Upper lobe of left lung (tissue), 6 donors: ENCODE measurements at places on chromosomes 3 and 15. TPM values are rescaled to one million over a fixed set of nuclear protein-coding genes. Genes with fewer than 3 reads are reported as not detected.
A peak's percentile ranks its signal among the peaks of the same experiment; 100 is the strongest.

DNA sequence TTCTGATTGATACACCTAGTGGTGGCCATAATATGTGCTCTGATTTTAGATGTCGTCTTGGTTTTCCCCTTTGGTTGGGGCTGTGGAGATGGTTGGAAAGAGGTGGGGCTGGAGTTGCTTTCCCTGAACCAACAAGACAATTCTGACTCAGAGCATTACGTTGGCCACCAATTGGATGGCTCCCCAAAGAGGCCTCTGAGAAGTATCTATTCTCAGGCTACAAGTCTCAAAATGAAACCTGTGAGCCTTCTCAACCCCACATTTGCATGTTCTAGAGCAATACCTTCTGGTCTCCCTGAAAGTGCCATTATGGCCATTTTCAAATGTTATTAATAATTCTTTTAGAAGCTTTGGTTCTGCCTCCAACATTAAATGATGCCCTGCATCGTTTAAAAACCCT, 188.4 kb upstream of the WNT5A start:
- no peak overlapping the region for H3K4me3 ChIP-seq
- H3K27ac ChIP-seq, result no peak overlapping the region
- no peak for DNase-seq
- no peaks in the 10 kb centered on the region for H3K4me1 ChIP-seq

DNA sequence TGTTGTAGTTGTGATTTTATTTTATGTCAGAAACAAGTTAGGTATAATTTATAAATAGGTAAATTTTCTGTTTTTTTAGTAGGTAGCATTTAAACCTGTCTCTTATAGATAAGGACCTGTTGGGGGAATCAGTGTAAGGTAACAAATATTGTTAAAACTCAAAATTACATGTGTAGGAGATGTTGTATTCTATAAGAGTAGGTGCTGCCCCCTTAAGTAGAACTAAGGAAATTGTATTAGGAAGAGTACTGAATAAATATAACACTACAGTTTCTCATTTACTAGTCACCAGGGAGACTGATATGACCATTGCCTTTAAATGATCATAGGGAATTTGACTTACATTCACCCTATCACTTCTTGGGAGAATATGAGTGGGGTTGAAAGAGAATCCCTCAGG, 31.2 kb downstream of the SLC25A36 start:
- no peaks in the 10 kb centered on the region for H3K4me1 ChIP-seq
- H3K36me3 ChIP-seq, result no peaks in the 10 kb centered on the region
- H3K4me3 ChIP-seq, result no peak overlapping the region
- H3K27me3 ChIP-seq, result no peaks in the 10 kb centered on the region

DNA sequence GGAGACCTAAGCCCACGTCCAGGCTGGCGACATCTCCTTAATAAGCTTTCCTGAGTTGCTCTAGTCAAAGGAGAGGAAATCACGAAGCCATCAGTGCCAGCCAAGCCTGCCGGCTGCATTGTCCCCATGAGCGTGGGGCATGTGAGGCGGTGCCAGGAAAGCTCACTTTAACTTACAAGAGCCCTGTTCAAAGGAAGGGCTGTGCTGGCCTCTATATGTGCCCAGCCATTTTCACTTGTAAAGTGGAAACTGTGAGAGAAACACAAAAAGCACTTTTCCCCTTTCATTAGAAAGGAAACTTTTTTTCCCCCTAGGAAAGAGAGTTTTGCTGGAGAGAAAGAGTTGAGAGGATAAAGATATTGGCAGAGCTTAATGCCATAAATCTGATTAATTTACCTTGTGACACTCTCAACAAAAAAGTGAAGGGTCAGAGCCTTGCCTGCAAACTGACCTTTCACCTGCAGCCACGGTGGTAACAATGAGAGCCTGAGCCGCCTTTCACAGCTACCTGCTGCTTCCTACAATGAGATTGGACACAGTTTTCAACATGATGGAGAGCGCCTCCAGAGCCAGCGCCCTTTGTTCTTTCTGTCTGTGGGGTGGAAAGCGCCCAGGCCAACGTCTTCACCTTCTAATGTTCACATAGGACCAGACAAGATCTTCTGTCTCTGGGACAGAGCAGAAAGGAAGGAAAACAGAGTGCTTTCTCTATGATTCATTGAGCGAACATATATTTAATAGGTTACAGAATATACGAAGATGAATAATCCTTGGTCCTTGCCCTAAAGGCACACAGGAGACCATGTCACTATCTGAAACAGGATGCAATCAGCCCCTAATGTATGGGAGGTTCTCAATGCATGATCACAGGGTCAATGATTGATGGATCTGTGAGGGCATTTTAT, 233.1 kb upstream of the HES1 start:
- H3K4me3 ChIP-seq, result no peak overlapping the region
- H3K36me3 ChIP-seq, result no peaks in the 10 kb centered on the region
- no peaks in the 10 kb centered on the region for H3K27me3 ChIP-seq
- peak; percentile 46 for DNase-seq
- H3K27ac ChIP-seq, result no peak overlapping the region
- peaks cover 5% of the 10 kb centered on the region for H3K4me1 ChIP-seq

GRCh38 chr15:84736375-84736774, 12.0 kb upstream of the ZNF592 start:
- no peaks in the 10 kb centered on the region for H3K27me3 ChIP-seq
- peaks cover 8% of the 10 kb centered on the region for H3K4me1 ChIP-seq
- DNase-seq, result no peak

- H3K36me3 ChIP-seq, result peaks cover 36% of the 10 kb centered on the region
- no peaks in the 10 kb centered on the region for H3K4me1 ChIP-seq
- DNase-seq, result no peak
- no peaks in the 10 kb centered on the region for H3K27me3 ChIP-seq
Observed at GRCh38 chr3:57646723-57647122, 46.2 kb downstream of the DENND6A start.

DNA sequence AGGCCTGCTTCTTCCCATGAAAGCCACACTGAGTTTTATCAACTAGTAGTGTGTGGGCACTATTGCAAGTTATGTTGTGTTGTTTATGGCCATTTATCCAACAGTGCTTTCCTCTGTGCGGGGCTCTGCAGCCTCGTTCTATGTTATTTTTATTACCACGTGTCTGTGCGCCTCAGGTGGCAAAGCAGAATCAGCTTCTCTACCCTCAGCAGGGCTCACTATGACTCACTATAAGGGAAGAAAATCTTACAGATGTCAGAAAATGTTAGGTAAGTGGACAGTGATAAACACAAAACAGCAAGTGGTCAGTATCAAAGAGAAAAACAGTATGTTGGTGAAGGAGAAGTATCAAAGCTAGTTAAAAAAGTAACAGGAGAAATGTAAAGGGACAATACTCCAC, 61.4 kb downstream of the MOBP start:
- no peak for DNase-seq
- no peaks in the 10 kb centered on the region for H3K4me1 ChIP-seq
- no peak overlapping the region for H3K27ac ChIP-seq
- H3K27me3 ChIP-seq, result no peaks in the 10 kb centered on the region

Gene GPR160
- 37.4 TPM for total RNA-seq

Gene LHFPL4
- total RNA-seq, result 0.52 TPM
